Activated CD8-positive, alpha-beta memory T cell treated with anti-CD3 and anti-CD28 coated beads for 48 hours (primary cell): ENCODE measurements at places on chromosomes 12 and 14.

GRCh38 chr12:6534945-6535696, 804 bp downstream of the GAPDH start:
- no peak for DNase-seq

DNA sequence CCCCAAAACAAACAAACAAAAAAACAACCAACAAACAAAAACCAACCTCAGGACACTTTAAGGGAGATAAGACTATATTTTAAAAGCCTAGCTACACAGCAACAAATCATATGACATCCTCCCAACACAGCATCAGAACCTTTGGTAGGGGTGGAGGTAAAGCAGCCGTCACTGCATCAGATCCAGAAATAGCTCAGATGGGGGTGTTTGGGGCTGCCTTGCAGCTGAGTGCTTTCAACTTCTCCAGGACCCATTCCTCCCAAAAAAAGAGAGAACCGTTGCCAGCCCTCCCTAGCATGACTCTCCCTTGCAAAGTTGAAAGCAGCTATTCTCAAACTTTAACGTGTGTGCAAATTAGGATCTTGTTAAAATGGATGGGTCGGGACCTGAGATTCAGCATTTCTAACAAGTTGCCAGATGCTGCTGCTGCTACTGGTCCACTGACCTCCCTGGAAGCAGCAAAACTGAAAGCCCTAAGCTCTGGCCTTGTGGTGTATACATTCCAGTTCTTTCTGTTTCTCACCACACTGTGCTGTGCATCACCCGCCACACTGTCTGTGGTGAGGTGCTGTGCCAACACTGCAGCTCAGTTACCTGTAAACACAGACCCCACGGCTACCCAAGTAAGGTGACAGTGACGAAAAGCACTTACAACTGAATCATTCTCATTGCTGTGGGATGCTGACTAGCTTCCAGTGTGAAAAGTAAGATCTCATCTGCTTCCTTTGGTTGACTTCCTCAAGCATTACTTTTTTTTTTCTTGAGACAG, 54.0 kb downstream of the SLC38A1 start:
- DNase-seq, result peak; percentile 53

- peak; percentile 14 for DNase-seq
Measured at GRCh38 chr14:60723907-60724618, at the start of gene SIX4. TSS of gene SIX4 (minus strand) at chr14:60724351. CDS start at chr14:60724074, 277 bp downstream.

- no peak for DNase-seq
Measured at GRCh38 chr14:93045965-93046704, 69.6 kb downstream of the ITPK1 start.

DNA sequence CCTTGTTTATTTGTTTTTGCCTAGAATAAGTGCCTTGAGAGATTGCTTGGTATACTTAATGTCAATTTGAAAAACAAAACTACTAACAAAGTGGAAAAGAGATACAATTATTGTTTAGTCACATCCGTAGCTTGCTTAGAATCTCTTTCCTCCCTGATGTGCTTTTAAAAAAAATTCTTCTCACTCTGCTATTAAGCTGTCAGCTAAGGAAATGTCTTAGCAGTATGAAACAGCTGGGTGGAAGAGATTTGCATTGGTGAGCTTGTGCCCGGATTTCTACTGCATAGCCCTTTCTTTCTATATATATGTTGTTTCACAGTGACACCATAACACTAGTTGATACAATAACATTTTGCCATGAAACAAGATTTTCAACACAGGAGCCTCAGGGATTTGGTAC, 229.4 kb upstream of the RGS6 start:
- no peak for DNase-seq

DNA sequence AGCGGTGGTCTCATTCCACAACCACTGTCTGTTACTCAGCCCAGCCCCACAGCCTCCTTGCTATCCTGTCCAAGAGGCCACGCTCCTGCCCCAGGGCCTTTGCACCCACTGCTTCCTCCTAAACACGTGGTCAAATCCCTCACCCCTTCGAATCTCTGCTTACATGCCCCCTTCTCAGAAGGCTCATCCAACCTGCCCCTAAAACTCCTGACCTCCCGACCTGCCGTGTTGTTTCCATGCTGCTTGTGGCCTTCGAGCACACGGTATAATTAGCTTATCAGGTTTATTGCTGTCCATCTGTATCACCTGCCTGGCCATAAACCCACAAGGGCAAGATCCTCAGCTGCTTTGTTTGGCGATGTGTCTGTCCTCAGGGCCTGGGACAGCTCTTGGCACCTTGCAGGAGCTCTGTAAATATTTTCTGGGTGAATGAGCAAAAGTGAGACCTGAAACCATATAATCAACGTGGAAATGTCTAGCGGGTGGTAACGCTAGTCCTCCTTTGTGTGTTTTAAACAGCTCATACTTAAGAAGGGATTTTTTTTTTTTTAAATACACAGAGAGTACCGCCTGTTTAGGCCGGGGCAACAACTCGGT, 36.0 kb downstream of the SCARB1 start:
- DNase-seq, result no peak

GRCh38 chr14:57617510-57617909, 123.9 kb upstream of the CCDC198 start:
- DNase-seq, result no peak

- DNase-seq, result no peak
Measured at GRCh38 chr14:101116486-101117130, 213.1 kb upstream of the RTL1 start.

DNA sequence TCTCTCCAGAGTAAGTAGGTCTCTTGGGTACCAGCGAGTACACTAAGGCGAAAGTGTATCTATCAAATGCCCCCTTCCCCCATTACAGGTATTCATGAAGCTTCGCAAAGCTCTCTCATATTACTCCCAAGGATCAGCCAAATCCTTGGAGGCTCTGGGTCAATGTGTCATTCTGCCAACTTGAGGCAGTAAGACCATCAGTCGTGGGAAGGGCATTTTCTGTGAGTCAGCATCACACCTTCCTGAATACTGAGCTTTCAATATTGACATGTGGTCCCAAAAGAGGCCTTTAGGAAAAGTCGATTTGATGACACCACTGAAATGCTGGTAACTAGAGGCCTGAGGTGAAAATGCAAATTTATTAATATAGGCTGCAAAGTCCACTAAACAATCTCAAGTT, 323.9 kb downstream of the LRIG3 start:
- no peak for DNase-seq

DNA sequence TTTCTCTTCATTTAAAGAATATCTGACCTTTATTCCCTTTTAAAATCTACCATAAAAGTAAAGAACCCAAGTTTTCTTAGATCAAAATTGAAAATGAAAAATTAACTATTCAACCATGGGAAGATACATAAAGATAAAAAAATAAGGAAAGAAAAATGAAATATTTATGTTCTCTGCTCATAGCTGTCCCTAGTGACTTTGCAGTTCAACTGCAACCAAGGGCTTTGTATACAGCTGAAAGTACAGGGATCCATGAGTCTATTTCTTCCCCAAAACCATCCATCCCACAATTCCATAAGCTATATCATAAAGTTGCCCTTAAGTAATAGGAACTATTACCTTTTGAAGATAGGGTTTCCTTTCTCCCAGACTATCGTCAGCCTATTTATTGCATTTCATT, 113.1 kb downstream of the ITPR2 start:
- no peak for DNase-seq

DNA sequence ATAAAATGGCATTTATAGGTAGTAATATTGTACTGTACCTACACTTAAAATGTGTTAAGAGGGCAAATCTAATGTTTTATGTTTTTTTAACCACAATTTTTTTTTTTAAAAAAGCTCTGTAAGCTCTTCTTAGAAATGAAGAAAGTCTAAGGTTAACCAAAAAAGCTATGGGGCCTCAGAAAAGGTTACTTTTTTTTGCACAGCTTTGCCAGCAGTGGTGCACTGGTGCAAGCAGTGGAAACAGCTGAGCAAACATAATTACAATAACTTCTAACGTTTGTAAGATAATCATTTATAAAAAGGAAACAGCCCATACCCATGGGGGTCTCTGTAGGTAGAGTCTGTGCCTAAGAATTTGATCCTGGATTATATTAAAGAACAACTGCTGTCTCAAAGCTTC, 85.1 kb upstream of the NID2 start:
- DNase-seq, result no peak

- DNase-seq, result no peak
Measured at GRCh38 chr12:130639476-130640424, 76.3 kb downstream of the RIMBP2 start.

- no peak for DNase-seq
Measured at GRCh38 chr12:55818886-55819285, 1.0 kb downstream of the ORMDL2 start.

DNA sequence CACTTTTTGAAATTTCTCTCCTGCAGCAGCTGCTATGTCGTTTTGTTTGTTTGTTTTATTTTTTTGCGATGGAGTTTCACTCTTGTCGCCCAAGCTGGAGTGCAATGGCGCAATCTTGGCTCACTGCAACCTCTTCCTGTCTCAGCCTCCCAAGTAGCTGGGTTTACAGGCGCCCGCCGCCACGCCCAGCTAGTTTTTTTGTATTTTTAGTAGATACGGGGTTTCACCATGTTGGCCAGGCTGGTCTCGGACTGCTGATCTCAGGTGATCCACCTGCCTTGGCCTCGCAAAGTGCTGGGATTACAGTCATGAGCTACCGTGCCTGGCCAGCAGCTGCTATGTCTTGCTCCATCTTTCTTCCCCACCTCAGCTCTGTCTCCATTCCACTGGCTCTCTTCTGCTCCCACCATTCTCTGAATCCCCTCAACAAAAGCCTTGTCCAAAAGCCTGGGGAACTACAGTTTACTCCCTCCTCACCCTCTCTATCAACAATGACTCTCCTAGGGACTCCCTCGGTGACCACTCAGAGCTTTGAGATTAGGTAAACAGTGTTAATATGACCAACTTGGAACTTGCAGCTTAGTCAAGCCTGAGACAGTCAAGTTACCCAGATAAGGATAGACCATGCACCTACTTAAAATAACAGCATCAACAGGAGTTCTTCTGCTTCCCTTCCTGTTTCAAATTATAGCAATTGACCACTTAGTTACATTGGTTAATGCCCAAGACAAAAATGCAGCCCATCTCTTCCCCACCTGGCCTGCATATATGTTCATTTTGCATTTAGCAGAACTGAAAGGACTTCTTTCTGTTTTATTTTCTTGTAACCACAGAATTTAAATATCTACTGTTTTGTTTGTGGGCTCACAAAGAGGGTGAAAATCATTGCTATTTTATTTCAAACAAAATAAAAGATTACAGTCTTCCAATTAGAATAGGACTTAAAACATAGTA, 189.0 kb upstream of the AMIGO2 start:
- DNase-seq, result no peak

- no peak for DNase-seq
Measured at GRCh38 chr12:124233846-124234640, 60.9 kb upstream of the RFLNA start.

- no peak for DNase-seq
Measured at GRCh38 chr14:65461730-65462129, 49.2 kb downstream of the FUT8 start.

DNA sequence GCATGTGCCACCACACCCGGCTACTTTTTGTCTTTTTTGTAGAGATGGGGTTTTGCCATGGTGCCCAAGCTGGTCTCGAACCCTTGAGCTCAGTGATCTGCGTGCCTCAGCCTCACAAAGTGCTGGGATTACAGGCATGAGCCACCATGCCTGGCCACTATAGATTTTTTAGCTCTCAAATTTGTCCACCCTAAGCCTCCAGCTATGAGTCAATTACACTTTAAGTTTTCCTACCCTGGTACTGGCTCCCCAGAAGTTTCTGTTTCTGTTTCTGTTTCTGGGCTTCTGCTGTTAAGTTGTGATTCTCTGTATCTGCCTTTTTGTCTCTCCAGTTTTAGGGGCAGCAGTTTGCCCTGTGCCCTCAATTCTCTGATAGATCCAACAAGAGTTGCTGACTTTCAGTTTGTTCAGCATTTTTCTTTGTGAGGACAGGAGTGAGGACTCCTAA, 4.4 kb upstream of the TINF2 start:
- DNase-seq, result no peak

GRCh38 chr12:1830981-1831963, 10.9 kb downstream of the LRTM2 start:
- DNase-seq, result no peak

- no peak for DNase-seq
Measured at GRCh38 chr12:115380546-115381120, 696.7 kb upstream of the TBX3 start.

DNA sequence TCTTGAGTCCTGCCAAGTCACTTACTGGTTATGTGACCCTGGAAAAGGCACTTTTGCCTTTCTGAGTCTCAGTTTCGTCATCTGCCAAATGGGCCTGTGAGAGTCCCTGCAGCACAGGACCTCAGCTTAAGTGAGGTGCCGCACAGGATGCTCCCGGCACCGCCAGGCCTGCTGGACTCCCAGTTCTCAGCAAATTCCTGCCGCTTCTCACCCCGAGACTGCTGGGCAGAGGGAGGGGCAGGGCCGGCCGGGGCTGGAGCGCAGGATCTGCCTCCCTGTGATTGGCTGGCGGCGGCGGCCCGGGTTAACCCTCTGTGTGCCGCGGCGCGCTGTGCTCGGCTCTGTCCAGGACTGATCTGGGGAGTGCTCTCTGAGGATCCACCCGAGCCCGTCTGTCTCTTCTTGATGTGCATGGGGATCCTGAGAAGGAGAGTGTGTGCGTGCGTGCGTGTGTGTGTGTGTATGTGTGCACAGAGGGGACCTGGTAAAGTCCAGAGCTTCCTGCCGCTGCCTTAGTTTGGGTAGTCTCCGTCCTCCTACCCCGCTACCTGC, 8.6 kb downstream of the SETD1B start:
- no peak for DNase-seq
